ENCODE measurements at places on chromosomes 2 and 18. TPM values are rescaled to one million over a fixed set of nuclear protein-coding genes. Genes with fewer than 3 reads are reported as not detected.

DNA sequence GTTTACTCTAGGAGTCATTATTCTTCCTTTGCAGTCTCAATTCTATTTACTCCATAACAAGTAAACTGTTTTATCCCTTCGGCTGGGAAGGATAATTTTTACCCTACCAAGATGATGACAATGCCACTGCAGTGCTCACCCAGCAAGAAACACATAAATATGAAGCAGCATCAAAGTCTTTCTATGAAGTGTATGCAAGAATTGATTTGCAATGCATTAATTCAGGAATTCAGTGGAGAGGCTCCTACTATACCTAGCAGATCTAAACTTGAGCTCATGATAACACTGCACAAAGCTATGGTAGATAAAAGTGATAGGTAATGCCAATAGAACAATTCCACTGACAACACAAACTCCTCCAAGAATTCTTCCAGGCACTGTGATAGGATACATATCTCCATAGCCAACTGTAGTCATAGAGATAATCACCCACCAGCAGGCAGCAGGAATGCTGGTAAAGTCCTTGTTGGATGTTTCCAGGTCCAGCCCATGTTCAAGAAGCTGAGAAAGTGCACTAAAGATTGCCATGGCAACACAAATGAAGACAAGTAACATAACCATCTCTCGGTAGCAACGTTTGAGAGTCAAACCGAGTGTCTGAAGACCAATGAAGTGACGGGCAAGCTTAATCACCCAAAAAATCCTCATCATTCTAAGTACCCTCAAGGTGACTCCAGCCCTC is 49.9 kb downstream of the KCNG3 start:
- no peak for DNase-seq

GRCh38 chr2:11140492-11140891 is 14.8 kb upstream of the SLC66A3 start:
- peak; percentile 3 for DNase-seq

GRCh38 chr2:233833345-233833744 is 21.0 kb downstream of the HJURP start:
- no peak for DNase-seq

Gene KLF7
- polyA plus RNA-seq, result 41.9 TPM

- DNase-seq, result no peak
These were observed 95.5 kb downstream of the ATP9B start for GRCh38 chr18:79164706-79165105.

- DNase-seq, result no peak
These were observed 6.0 kb downstream of the ZNF516 start for GRCh38 chr18:76489081-76489480.

- no peak for DNase-seq
These were observed 121.3 kb upstream of the NRXN1 start for GRCh38 chr2:51153236-51153635.

DNA sequence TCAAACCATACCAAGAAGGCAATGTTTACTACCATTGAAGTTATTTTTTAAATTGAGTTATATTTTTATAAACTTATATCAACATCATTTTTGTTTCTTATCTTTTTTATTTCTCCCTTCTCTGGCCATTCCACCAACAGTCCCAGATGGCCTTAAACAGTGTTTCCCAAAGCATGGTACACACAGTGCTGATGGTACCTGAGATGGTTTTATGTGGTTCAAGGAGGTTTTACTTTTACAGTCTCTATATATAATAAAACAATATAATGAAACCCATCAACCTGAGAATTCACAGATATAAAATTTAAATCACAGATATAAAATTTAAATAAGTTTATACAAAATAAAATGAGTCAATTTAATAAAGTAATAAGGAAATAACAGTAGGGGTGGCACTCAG is 65.1 kb upstream of the MSTN start:
- no peak for DNase-seq

- no peak for DNase-seq
These were observed 17.6 kb upstream of the UBE2E3 start for GRCh38 chr2:180962727-180963314.

DNA sequence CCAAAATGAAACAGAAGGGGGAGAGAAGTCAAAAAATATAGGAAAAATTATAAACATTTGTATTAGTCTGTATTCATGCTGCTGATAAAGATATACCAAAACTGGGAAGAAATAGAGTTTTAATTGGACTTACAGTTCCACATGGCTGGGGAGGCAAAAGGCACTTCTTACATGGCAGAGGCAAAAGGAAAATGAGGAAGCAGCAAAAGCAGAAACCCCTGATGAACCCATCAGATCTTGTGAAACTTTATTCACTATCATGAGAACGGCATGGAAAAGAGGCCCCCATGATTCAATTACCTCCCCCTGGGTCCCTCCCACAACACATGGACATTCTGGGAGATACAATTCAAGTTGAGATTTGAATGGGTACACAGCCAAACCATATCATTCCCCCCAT is 79.1 kb downstream of the ZRANB3 start:
- DNase-seq, result no peak
